ENCODE measurements at places on chromosomes 13 and 19.

DNA sequence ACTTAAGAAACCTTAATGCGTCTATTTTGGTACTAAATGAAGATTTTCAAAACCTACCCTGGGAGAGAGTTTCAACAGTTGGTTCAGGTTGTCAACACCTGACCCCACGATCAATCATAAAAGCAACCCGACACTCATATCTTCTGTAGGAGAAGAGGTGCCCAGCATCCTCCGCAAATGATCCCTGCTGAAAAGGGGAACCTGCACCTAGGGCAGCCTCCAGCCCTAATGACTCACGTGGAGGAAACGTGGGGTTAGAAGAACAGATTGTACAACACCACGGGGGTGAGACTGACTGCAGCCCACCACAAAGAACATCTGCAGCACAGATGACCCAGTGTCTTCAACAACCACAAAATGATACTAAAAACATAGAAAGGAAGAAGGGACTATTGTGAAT, 116.3 kb downstream of the RAB20 start:
- peak; percentile 37 for DNase-seq

DNA sequence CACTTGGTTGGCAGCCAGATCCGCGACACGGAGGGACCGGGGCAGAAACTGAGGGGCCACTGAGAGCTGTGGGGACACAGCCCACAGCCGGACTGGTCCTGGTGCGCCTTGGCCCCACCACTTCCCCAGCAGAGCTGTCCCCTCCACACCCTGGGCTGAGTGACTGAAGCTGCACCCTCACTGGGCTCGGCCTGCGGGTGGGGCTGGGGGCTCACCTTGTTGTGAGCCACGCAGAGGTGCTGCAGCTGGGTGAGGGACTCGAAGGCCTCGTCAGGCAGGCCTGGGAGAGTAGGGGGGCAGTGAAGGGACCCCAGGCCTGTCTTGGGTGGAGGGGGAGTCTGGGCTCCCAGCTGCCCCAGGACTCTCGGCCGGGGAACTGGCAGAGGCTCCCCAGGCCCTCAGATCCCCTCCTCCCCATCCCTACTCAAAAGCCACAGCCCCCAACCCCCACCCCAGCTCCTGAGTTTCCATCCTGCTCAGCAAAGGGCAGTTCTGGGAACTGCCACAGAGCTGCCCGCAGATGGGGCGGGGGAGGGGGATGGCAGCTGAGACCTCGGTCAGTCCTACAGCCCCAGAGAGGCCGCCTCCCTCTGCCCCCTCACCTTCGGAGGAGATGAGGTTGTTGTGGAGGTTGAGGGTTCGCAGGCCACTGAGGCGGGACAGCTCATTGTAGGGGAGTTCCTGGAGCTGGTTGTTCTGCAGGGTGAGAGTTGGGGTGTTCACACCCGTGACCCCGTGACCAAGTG, 2.3 kb downstream of the PODNL1 start:
- no peak for DNase-seq

DNA sequence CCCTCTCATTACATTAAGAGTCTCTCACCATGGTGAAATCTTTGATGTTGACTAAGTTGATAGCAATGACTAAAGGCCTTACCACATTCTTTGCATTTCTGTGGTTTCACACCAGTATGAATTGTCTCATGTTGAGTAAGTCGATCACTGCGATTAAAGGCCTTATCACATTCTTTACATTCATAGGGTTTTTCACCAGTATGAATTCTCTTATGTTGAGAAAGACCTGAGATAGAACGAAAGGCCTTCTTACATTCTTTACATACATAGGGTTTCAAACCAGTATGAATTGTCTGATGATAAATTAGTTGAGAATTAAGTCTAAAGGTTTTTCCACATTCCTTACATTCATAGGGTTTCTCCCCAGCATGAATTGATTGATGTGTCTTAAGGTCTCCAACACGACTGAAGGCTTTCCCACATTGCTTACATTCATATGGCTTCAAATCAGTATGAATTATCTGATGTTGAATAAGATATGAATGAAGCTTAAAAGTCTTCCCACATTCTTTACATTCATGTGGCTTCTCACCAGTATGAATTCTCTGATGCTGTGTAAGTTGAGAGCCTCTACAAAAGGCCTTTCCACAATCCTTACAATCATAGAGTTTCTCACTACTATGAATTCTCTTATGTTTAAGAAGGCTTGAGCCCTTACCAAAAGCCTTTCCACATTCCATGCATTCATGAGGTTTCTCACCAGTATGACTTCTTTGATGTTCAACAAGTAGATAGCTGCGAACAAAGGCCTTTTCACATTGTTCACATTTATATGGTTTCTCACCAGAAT, 45.6 kb downstream of the ZNF283 start:
- DNase-seq = no peak

GRCh38 chr19:39203372-39204341, at the start of gene SYCN:
Gene SYCN, minus strand, starts transcription at chr19:39204263. Its CDS starts 9 bp downstream, at chr19:39204254.
- DNase-seq = no peak

GRCh38 chr13:99382428-99383133, 75.4 kb upstream of the GPR183 start:
- DNase-seq = no peak

DNA sequence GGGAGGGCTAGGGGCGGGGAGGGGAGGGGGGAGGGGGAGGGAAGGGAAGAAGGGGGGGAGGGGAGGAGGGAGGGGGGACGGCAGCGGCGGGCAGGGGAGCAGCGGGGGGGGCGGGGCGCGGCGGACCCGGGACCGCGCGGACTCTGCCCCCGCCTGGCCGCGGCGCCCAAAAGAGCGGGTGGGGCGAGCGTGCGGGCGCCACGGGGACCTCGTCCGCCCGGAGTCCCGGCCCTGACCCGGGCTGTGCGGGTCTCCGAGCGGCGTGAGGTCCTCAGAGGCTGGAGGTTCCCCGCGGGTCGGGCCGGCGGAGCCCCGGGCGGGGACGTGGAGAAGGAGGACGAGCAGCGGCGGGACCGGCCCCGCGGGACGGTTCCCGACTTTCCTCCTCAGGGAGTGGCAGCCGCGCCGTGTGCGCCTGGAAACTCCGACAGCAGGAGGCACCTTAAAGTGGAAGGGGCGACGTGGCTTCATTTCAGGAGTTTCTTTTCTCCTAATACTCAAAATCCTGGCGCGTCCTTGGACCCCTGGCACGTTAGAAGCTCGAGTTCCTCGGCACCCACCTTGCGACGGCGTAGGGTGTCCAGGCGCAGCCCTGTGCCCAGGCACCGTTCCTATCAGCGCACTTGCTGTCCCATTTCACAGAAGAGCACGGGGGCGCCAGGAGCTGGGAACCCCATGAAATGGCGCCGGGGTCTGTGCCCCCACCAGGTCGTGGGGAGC, 518 bp upstream of the PLPP2 start:
- no peak for DNase-seq

DNA sequence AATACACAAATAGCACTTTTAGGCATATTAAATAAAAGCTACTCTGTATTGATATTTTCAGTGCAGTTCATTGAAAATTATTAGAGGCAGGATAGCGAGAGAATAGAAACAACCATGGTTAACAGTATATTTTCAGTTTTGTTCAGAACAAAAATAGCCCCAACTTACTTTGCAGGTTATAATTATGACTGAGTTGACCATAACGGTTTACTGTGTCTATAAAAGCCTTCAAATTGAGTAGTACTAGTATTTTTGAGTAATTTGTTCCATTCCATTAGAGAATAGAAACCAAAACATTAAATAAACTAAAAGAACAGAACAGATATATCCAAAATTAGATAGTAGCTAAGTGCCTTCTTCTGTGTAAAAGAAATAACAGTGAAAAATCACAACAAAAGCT, 1108.4 kb upstream of the PCDH20 start:
- no peak for DNase-seq

GRCh38 chr19:6125571-6125989, 9.9 kb upstream of the ACSBG2 start:
- DNase-seq = peak; percentile 69

DNA sequence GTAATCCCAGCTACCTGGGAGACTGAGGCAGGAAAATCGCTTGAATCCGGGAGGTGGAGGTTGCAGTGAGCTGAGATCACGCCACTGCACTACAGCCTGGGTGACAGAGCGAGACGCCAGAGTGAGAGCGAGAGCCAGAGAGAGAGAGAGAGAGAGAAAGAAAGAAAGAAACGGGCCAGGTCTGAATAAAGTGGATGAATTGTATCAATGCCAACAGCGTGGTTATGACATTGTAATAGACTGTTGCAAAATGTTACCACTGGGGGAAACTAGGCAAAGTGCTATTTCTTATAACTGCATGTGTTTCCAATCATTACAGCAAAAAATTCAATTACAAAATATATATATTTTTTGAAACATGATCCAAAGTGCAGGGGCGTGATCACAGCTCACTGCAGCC, 11.8 kb upstream of the BTBD2 start:
- DNase-seq = no peak

DNA sequence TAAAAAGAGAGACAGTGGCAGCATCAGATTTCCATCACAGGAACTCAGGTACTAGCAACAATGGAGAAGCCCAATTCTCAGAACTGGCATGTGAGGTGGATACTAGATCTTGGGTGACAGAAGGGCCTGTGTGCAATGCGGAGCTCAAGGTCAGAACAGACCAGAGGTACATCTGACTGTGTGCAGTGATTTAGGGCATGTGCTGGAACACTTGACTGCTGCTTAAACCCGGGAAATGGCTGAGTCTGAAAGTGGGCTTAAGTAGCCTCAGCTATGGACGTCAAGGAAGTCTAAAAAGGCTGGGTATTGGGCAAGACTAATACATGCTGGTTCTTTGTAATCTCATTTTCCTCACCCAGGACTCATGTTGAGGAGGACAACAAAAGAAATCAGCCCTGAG, 182.2 kb downstream of the LACC1 start:
- no peak for DNase-seq

DNA sequence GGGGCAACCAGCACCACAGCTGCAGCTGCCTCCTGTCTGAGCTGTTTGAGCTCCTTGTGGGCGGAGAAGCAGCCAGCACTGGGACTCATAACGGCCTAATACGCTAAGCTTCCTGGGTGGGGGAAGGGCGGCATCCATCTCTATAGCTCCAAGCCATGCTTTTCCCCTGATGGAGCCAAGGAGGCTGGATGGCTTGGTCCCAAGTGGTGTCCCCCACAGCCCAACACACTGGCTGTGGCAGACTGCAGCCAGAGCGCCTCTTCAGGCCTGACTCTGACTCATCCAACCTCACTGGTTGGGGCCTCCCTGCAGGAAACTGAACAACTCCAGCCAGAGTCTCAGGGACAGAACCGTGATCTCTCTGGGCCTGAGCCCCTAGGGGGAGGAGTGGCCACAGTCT, 537.3 kb downstream of the SUCLA2 start:
- no peak for DNase-seq

GRCh38 chr19:27935669-27936068, 1277.3 kb downstream of the UQCRFS1 start:
- no peak for DNase-seq

GRCh38 chr19:5828661-5829566, 10.6 kb downstream of the FUT6 start:
- DNase-seq = no peak

DNA sequence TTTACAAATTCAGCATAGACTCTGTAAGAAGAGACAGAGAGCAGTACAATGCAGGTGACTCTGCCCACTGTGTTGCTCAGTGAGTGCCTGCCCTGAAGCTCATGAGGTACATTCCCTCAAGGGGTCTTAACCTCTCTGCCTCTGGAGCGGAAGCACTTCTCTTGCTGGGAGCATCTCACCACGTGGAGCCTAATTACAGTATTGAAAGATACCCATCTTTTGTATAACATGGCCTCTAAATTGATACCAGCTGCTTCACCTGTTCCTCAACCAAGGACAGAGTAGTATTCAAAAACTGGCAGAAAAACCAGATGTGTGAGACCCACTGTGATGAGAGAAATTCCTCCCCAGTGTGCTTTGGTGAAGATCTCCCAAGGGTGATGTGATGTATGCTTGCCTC, 77.1 kb downstream of the SACS start:
- no peak for DNase-seq

- DNase-seq = no peak
These were observed 4.3 kb upstream of the LENG8 start for GRCh38 chr19:54444737-54445136.

GRCh38 chr13:50078231-50078894, 63.1 kb downstream of the KCNRG start:
- no peak for DNase-seq
